ENCODE measurements at places on chromosomes 7 and 10. TPM values are rescaled to one million over a fixed set of nuclear protein-coding genes. Genes with fewer than 3 reads are reported as not detected.

DNA sequence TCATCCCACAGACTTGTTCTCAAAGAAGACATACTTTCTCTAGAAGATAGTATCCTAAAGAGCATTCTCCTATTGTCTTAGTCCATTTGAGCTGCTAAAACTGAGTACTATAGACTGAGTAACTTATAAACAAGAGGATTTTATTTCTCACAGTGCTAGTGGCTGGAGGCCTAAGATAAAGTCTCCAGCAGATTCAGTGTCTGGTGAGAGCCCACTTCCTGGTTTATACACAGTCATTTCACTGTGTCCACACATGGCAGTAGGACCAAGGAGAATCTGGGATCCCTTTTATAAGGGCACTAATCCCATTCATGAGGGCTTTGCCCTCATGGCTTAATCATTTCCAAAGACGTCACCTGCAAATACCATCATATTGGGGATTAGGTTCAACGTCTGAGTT lies 68.7 kb downstream of the LRRC17 start:
- no peaks in the 10 kb centered on the region for H3K36me3 ChIP-seq
- no peak for DNase-seq
- H3K27ac ChIP-seq = no peak overlapping the region
- no peaks in the 10 kb centered on the region for H3K27me3 ChIP-seq
- no peak overlapping the region for H3K4me3 ChIP-seq
- no peaks in the 10 kb centered on the region for H3K4me1 ChIP-seq

DNA sequence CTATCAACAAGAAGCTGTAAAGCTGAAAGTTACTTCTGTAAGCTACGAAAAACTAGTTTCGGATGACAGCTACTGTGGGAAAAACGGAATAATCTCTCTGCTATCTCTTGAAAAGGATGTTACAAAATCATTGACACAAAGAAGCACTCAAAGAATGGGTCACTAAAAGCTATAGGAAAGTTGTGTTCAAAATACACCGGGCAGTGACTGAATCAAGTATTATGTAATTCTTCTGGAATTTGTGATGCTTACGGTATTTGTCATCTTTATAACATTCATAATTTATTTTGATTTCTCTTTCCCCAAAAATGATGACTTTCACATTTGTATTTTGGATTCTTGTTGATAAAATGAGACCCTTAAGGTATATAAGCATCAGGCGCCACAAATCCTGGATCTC lies 112.1 kb upstream of the KLF6 start:
- H3K27me3 ChIP-seq = no peaks in the 10 kb centered on the region
- no peaks in the 10 kb centered on the region for H3K36me3 ChIP-seq
- H3K27ac ChIP-seq = no peak overlapping the region
- peak; percentile 84 for DNase-seq

DNA sequence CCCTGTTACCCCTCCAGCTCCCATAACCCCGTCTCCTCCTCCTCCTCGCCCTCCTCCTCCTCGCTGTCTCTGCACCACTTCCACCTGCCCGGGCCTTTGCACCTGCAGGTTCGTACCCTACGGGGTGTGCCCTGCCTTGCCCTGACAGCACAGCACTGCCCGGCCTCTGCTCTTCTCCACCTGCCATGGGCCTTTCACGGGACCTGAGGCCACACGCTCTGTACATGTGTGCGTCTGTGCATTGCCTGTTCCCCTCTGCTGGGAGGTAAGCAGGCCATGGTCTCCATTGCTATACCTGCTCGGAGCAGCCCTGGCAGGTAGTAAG lies 40.0 kb downstream of the MICALL2 start:
- H3K36me3 ChIP-seq = no peaks in the 10 kb centered on the region
- no peak overlapping the region for H3K4me3 ChIP-seq
- H3K4me1 ChIP-seq = no peaks in the 10 kb centered on the region
- DNase-seq = no peak

DNA sequence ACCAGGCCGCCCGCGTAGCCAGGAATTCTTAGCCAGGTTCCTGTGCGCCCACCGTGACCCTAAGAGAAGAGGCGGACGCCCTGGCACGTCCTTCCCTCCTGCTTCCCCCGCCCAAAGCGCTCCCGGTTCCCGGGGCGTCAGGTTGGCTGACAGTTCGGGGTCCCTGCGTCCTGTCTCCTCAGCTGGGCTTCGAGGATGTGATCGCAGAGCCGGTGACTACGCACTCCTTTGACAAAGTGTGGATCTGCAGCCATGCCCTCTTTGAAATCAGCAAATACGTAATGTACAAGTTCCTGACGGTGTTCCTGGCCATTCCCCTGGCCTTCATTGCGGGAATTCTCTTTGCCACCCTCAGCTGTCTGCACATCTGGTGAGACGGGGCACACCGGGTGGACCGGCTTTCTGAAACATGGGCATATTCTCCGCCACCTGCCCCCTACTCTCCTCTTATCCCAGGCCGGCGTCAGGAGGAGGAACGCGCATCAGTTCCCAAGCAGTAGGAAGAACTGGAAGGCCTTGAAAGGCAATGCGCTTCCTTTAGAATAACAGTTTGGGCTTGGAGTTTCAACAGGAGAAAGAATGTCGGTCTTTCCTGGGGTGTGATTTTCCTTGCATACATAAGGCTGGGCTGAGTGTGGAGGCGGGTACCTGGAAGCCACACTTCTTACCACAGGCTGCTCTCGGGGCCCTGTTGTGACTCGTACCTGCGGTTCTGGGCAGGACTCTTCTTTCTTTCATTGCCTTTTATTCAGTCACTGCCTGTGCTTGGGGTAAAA lies 728 bp downstream of the CAV2 start:
- peaks cover 2% of the 10 kb centered on the region for H3K36me3 ChIP-seq
- DNase-seq = peak; percentile 50
- no peaks in the 10 kb centered on the region for H3K27me3 ChIP-seq
- H3K4me3 ChIP-seq = peak overlapping the region; percentile 88
- H3K27ac ChIP-seq = peak overlapping the region; percentile 94

GRCh38 chr10:114259824-114260223 lies 20.8 kb downstream of the VWA2 start:
- H3K4me1 ChIP-seq = no peaks in the 10 kb centered on the region
- no peak overlapping the region for H3K27ac ChIP-seq
- no peaks in the 10 kb centered on the region for H3K36me3 ChIP-seq
- H3K27me3 ChIP-seq = peaks cover 3% of the 10 kb centered on the region
- H3K4me3 ChIP-seq = no peak overlapping the region

DNA sequence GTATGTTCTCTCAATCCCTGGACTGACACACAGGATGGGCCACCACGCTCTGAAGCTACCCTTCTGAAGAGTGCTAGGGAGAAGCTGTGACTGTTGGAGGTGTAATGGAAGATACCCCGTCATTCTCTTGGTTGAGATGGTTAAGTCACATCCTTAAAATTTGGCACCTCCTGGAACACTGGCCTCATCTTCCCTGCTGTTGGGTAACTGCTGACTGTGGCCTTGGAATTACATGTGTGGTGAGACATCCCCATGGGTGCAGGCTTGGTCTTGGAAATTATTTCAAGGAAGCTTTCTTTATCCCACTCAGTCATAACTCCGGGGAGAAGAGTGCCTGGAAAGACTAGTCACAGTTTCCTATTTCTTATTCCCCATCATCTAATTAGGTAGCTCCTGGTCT lies 62.0 kb downstream of the LRMDA start:
- no peak overlapping the region for H3K27ac ChIP-seq
- H3K27me3 ChIP-seq = peaks cover 1% of the 10 kb centered on the region
- DNase-seq = no peak
- H3K4me3 ChIP-seq = no peak overlapping the region
- H3K4me1 ChIP-seq = peaks cover 2% of the 10 kb centered on the region

The CHCHD1 gene
- total RNA-seq = 13.9 TPM
